NCI-H1048 (cell line): ENCODE measurements at places on chromosomes 5 and 9.

GRCh38 chr5:62065050-62065449 is 241.0 kb upstream of the KIF2A start:
- no peak for DNase-seq

DNA sequence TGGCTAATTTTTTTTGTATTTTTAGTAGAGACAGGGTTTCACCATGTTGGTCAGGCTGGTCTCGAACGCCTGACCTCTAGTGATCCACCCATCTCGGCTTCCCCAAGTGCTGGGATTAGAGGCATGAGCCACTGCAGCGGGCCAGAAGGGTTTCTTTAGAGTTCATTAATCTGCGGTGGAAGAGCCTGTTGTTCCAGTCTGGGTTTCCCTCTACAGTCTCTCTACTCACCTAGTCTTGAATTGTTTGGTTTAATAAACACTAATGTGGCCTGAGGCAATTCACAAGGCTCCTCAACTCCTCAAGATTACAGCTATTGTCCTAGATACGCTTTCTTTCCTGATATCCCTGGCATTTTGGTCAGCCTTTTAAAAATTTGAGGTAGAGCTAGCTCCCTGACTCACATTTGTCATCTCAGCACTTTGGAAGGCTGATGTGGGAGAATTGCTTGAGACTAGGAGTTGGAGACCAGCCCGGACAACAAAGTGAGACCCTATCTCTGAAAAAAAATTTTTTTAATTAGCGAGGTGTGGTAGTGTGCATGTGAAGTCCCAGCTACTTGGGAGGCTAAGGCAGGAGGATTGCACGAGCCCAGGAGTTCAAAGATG is 4.6 kb upstream of the SAR1B start:
- DNase-seq, result no peak

GRCh38 chr5:175814691-175815090 is 56.7 kb upstream of the CPLX2 start:
- no peak for DNase-seq

GRCh38 chr5:155017610-155018009 is 4.1 kb downstream of the KIF4B start:
- DNase-seq, result no peak

DNA sequence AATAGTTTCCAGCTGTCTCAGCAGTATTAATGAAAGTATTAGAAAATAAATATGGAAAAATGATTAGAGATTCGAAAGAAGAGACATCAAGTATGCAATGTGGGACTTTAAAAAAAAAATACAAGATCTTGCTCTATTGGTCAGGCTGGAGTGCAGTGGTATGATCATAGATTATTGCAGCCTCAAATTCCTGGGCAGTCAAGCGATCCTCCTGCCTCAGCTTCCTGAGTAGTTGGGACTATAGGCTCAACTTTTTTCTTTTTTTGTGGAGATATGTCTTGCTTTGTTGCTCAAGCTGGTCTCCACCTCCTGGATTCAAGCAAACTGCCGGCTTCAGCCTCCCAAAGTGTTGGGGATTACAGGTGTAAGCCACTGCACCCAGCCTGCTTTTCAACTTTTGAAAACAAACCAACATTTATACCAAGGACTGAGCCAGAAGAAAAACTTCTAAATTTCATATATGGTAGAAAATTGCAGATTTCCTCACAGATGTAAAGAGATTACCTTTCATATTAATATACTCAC is 323.1 kb downstream of the ADGRV1 start:
- no peak for DNase-seq

DNA sequence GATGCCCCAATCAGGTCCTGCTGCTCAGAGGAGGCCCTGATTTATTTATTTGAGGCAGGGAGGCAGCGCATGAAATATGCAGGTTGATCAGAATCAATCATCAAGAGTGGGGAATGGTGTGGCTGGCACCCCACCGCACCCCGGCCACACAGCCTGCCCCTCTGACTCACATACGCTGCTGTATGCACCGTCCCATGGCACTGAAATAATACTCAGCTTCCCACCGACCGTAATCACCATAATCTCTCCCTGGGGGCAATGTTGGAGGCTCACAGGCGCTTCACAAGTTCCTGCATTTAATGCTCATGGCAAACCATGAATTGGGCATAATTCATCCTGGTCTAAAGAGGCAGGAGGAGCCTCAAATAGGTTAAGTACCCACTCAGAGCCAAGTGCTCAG is 141.2 kb upstream of the TBC1D2 start:
- no peak for DNase-seq

- no peak for DNase-seq
These were observed 173.5 kb upstream of the ZNF608 start for GRCh38 chr5:124919747-124920525.

DNA sequence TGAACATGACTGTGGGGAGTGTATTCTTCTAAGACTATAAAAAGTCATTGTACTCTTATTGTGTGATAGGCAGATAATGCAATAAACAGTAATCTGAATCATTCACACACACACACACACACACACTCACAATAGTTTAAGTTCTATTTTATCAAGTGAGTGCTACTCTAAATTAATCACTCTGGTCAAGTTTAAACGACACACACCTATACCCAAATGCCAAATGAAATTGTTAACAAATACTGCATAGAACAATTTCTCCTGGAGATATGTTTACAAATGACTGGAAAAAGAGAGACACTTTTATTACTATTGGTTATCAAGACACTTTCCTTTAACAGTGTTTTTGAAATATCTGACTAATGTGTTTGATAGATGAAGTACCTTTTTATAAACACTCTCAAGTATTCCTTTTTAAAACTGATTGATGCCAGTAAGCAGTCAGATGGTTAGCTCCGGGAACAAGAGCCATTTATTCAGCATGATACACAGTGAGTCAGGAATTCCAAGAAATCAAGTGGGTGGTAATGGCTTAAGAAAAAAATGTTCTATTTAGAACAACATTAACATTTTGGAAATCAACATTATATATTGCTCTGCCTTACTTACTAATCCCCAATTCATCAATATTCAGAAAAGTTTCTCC is 521.6 kb upstream of the ST8SIA4 start:
- no peak for DNase-seq

DNA sequence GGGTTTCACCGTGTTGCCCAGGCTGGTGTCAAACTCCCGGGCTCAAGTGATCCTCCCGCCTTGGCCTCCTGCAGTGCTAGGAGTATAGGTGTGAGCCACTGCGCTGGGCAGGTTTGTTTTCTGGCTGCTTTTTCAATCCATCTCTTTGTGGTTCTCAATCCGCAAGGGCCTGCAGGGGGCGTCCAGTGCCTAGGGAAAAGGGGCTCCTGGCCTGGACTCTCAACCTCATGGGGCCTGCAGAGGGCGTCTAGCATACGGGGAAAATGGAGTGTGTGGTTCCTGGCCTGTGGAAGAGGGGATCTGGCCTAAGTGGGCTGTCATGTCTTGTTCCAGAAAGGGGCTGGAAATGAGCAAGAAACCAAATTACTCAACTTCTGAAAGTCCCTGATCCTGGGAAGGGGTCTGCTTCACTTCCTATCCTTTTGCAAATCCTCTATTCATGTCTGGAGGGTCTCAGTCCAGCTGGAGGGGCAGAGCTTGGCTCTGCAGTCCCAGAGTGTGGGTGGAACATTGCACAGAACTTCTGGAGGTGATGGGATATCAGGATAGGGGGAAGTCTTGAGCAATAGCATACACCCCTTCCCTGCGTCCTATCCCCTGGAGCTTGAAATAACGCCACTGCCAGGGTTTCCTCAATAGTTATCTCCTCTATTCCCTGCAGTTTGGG is 12.7 kb upstream of the CCL27 start:
- no peak for DNase-seq

GRCh38 chr9:68730570-68731235 is 25.7 kb downstream of the PIP5K1B start:
- no peak for DNase-seq

DNA sequence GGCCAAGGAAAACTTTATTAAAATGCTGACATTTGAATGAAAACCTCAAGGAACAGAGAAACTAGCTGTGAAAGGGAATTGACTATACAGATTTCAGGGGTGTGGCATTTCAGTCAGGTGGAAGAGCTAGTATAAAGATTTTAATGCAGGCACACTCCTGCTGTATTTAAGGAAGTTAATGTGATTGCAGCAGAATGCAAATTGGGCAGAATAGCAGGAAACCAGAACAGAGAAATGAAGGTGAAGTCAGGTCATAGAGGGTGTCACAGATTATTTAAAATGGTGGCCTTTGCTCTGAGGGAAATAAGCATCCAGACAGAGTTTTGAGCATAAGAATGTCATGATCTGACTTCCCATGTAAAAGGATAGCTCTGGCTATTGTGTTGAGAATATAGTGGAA is 898.1 kb upstream of the WWC1 start:
- DNase-seq, result no peak

DNA sequence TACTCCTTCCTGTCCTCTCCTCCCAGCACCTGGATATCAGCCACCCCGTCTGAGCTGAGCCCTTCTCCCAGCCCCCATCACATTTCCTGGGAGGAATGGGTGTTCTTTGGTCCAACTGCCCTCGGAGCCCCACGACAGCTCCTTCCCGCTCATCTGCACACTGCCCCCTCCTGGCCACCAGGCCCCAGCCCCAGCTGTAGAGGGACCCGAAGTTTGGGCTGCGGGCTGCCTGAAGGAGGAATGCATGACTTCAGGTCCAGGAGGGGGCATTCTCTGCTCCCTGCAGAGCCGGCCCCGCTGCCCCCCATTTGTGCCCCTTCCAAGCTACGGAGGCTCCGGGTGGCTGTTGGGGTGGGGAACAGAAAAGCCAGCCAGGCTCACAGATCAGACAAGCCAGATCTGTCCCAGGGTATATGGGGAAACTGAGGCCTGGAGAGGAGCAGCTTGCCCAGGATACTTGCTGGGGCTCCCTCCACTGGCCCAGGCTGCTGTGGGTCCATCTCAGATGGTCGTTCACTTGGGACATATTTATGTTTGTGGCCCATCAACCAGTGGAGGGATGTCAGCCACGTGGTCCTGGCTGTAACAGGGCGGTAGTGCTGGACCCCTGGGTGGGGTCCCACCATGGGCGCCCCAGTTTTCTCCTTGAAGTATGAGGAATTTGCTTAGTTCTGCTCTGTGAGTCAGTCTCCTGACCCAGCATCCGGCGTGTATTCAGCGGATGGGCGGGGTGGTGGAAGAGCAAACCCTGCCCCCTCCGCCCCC is 33.1 kb downstream of the DAB2IP start:
- DNase-seq, result no peak

DNA sequence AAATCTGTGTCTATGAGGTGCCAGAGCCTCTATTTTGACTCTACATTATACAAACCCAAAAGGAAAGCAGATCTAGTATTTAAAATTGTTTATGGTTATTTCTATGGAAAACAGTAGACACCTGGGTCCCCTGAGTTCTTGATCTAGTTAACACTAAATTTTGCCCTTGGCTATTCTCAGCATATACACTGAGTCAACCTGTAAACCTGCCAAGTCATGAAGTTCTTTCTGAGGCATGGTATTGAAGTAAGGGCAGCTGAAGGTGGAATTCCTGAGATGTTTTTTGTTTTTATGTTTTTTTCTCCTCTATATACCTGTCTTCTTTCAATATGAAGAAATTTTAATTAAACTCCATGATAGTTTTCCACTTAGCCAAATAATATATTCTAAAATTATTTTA is 120.2 kb downstream of the PDE4D start:
- DNase-seq, result no peak

DNA sequence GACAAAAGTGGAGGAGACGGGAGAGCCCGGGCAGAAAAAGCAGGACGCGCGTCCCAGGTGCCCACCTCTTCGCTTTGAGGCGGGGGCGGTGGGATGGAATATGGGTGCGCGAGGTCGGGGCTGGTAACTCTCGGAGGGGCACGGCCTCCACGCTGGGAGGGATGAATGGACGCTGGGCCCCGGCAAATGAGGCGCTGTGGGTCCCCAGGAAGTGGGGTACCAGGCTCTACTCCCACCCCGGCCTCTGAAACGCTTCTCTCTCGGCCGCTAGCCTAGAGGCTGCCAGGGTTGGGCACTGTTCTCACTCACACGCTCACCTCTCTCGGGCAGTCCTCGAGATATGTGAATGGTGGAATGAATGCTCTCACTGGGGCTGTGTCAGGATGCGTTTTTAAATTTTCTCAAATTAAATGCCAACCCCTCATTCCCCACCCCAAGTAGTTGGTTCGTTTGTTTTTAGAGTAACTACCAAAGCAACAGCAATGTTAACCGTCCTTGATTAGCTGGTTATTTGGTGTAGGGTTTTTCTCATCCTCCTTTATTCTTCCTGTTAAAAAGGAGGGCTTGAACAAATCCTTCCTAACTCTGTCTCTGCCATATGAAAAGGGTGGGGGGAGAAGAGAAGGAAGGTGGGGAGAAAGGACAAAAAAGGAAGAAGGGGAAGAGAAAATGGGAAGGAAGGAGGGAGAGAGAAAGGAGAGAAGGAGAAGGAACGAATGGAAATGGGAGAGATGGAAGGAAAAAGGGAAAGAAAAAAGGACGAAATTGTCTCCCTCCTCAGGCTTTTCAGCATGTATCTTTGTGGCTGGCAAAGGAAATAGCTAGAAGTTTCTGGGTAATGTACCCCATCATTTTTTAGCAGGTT is 1.3 kb upstream of the EBF1 start:
- DNase-seq, result no peak

- DNase-seq, result no peak
These were observed 89.5 kb downstream of the ARSB start for GRCh38 chr5:78895616-78896015.

DNA sequence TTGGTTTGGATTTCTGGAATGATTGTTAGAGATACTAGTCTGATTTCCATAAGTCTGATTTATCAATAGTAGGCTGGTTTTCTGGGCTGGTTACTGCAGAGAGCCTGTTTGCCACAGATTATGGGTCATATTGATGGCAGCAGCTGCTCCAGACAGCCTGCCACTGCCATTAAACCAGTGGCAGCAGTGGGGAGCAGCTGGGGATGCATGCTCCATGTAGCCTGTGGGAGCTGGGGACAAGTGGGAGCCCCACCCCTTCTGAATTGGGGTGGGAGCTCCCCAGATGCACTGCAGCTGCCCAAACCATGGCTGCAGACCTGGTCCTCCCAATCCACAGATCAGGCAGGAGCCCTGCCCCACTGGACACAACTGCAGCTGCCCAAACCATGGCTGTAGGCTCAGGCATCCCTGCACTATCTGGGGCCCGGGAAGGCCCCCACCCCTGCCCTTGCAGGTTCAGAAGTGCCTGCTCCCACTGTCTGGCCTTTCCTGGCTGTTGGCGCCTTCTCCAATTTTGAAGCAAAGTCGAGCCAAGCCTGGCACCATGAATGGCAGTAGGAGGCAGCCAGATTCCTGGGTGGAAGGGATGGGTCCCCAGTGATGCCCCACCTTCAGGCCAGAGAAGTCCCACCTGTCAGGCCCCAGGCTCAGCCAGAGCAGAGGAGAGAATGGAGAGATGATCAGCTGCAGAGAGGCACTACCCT is 402.9 kb upstream of the TYRP1 start:
- no peak for DNase-seq

DNA sequence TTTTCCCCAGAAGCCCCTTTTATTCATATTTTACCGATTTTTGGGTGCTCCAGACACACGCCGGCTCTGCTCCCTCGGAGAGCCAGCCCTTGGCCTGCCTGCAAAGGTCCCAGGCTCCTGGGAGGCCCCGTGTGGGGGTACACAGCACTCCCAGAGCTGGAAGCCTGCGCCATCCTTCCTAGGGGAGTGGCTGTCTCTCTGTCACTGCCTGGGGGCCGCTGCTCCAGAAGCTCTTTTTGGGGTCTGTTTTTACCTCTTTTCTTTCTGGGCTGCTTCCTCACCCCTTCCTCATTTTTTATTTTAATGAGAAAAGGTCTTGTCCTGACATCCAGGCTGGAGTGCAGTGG is 119.1 kb upstream of the COL5A1 start:
- no peak for DNase-seq
